NCI-H82 (cell line): ENCODE measurements at places on chromosomes 4 and X.
A peak's percentile ranks its signal among the peaks of the same experiment; 100 is the strongest.

DNA sequence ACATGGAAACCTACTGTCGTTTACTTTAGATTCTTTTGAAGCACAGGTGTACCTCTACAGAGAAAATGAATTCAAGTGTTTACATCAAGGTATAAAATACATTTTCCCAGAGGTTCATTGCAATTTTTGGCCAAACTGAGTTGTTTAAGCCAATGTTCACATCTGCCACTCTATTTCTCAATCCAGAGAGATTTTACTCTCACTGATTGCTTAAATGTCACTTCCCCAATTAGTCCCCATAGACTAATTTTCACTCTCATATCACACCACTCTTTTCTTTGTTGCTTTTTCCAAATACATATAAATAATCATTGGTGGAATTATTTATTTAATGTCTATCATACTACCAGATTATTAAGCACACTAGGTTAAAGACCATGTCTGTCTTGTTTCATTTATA, 271.8 kb downstream of the PPP3CA start:
- DNase-seq, result no peak

DNA sequence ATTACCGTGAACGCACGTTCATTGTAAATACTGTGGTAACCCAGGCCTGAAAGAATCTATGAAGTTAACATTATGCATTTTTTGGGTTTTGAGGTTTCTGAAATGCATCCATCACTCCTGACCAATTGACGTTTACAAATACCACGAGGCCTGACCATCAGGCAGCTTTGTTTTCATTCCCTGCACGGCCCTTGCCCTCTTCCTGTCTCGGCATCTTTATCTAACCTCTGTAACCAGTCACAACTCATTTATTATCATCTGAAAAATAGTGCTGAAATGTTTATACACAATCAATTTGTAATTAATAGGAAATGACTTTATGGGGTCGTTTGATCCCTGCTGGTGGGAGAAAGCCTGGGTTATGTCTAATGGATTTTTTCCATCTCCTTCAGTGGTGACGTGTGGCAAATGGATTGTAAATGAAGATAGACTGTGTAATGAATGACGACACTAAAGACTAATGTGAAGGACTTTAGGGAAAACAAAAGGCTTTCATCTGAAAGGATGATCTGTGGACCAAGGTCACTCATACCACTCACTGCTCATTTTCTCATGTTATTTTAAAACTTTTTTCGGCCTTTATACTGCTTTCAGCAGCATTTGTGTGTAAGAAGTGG, 102.7 kb upstream of the SORBS2 start:
- DNase-seq, result no peak

GRCh38 chr4:89308161-89308500, 531 bp upstream of the GPRIN3 start:
- peak; percentile 98 for DNase-seq

DNA sequence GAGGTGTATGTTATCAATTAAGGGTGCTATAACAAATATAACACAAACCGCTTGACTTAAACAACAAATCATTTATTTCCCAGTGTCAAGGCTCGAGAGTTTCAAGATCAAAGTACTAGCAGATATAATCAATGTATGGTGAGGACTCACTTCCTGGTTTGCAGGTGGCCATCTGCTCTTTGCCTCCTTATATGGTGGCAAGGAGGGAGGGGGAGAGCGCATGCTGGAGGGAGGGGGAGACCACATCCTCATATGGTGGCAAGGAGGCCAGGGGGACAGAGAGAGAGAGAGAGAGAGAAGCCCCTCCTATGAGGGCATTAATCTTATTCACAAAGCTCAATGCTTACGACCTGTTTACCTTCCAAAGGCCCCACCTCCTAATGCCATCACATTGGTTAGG, 372.3 kb upstream of the SPOCK3 start:
- peak; percentile 31 for DNase-seq

DNA sequence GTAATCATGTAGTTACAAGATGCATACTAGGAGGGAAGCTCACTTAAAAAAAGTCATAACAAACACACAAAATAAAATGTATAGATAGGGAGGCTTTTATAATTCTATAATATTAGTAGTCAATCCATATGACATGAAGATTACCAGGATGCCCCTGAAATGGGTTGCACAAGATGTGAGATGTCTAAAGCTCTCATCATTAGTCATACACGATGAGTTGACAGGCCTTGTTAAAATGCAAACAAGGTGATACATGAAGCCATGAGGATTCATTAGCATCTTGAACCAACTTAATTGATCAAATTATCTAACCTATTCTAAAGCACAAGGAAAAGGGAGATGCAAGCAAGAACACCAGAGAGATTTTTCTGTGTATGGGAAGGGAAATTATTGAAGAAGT, 470.2 kb downstream of the IQCM start:
- no peak for DNase-seq

- peak; percentile 48 for DNase-seq
These were observed 53.0 kb downstream of the JADE3 start for GRCh38 chrX:46965125-46965758.
